ENCODE measurements at places on chromosomes 1 and 21.
A peak's percentile ranks its signal among the peaks of the same experiment; 100 is the strongest.

GRCh38 chr1:119964673-119965363, 68.5 kb upstream of the ADAM30 start:
- no peak for DNase-seq

DNA sequence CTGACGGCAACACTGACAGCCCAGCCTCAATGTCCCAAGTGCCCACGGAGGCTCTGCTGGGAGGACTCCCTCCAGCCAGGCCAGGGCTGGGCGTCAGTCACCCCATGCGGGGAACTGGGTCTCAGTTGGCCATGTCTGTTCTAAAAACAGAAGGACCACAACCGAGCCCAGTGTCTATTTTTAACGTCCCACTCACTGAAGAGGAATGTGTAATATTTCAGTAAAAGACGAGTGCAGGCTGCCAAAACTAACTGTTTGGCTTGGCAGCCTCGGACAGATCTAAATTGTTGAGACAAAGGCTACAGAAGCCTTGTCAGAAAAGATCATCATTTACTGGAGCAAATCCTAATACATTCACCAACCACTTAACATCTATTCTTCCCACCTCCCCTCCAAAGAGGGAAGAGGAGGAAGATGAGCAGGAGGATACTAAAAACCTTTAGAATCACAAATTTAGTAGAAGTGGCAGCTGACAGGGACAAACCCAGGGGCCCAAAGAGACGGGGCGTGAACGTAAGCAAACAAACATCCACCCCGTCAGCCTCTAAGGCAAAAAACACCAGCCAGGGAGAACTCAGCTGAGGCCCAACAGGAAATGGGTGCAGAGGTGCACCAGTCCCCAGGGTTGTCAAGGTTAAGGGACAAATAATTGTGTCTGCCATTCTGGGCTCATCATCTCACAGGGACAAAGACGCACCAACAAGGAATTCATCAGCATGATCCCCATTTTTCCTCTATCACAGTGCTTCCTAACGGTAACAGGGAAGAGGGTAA, 18.7 kb downstream of the C1orf198 start:
- no peak for DNase-seq

GRCh38 chr1:12436817-12437599, 181.0 kb downstream of the DHRS3 start:
- peak; percentile 28 for DNase-seq

GRCh38 chr1:37033355-37034101, 787 bp downstream of the GRIK3 start:
- DNase-seq, result no peak

- no peak for DNase-seq
Observed at GRCh38 chr1:11132563-11133293, 33.1 kb upstream of the EXOSC10 start.

DNA sequence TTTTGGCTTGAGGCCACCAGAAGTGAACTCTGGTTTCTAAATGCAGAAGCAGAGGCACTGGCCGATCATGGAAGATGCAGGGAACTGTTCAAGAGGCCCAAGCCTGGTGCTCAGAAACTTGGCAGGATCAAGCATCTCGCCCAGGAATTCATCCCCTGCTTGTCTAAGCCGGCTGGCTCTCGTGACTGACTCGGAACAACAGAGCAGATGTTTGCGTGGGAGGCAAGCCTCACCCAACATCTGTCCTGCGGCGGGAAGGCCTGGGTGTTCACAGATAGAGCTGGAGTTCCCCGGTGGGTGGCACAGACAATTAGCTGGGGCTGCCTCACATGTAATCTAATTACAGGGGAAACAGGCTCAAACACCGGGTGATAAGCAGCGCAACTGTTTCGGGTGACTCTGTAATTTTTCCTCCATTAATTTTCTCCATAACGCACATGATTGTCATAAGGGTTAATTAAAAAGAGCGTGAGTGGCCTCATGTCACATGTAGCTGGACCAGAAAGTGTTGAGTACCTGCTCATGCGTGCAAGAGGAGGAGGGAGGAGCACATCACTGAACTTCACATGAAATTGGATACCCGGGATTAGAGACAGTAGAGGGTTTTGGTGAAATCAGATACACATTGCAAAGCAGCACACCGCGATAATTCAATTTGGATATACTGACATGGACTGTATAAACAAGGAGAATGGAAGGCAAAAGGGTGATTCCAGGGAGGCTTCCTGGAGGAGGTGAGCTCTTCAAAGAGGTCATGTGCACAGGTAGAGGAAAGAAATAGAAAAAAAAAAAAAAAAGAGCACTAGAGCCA, 180.0 kb downstream of the ETS2 start:
- DNase-seq, result peak; percentile 97

- DNase-seq, result no peak
Observed at GRCh38 chr1:6955357-6956094, 170.3 kb downstream of the CAMTA1 start.

DNA sequence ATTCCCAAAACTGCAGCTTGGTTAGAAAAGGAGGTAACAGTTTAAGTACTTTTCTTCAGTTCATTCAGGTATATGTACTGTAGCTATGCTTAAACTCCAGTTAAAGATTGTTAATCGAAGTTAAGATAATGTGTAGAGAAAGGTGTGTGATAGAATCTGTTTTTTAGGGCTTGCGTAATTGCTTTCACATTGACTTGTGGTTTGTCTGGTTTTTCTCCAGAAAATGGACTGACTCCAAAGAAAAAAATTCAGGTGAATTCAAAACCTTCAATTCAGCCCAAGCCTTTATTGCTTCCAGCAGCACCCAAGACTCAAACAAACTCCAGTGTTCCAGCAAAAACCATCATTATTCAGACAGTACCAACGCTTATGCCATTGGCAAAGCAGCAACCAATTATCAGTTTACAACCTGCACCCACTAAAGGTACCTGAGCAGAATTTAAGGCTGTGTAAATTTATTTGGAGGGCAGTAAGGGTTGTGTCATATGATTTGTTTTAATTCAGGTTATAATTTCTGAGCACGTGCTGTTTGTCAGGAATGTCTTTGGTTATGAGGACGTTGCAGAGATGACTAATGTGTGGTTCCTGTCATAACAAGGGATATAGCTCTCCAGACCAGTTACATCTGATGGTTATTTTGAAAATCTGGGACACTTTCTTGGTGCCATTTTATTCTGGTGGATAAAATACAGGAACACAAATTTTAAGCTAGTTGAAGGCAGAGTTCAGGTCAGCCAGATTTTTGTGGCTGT, 26.0 kb downstream of the ATF6 start:
- no peak for DNase-seq

GRCh38 chr1:208258277-208258676, 14.1 kb upstream of the PLXNA2 start:
- no peak for DNase-seq

DNA sequence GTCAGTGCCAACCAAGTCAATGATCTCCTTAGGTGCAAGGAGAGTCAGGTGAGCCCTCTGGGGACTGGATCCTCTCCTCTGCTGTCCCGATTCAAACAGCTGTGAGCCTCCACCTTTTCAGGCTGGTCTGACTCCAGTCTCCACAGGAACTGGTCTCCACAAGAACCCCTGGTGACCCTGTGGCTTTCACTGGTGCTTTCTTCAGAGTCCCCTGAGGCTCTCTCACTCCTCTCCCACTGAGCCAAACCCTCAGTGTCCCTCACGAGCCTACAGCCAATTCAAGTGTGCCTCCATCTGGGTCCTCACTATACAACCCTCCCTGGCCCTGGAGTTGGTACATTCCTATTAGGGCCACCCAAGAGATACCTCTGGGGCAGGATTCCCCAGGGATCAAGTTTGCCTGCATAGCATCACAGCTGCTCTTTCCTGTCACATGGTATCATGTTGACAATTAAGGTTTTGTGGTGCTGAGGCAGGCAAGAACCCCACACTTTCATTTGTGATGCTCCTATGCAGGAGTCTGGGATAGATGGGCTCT, 5.2 kb upstream of the NGF start:
- no peak for DNase-seq

- DNase-seq, result no peak
Observed at GRCh38 chr1:158999316-159000069, 10.2 kb upstream of the IFI16 start.

DNA sequence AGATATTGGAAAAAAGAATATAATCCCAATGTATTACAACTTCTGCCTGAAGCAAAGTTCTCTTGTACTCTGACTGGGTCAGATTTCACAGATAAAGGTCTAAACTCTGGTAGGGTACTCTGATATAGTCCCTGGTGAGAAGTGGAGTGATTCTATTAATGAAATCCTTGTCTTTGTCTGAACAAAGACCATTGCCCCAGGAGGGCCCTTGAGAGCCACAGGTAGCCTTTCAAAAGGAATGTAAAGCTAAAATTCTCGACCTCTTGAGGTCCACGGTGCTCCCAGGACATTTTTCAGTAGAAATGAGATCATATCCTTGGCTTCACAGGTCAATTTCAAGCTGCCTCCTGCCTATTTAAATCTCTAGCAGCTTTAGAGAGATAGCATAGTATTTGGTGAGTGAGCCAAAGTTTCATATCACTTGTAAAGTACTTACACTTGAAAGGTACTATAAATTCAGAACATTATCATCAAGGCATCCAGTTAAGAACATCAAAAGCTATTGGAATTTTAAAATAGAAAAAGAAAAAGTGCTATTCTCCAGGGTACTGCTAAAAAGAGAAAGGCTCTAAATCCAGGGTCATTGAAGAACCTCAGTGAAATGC, 10.1 kb downstream of the TNNI3K start:
- DNase-seq, result no peak

DNA sequence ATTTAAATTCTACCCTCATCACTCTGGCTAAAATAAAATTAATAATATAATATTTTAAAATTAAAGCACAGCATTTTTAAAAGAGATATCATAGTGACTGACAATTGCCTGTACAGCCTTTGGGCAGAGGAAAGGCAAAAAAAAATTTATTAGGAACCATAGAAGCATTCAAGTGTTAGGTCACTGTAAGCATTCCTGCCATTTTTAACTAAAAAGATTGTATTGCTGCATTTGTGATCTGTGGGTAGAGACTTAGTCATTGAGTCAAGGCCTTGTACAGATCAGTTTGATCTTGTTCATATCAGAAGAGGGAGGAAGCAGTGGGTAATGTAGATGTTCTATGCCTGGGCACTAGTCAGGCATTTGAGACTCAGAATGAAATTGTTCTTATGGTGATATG, 109.9 kb downstream of the LYPLAL1 start:
- DNase-seq, result no peak

DNA sequence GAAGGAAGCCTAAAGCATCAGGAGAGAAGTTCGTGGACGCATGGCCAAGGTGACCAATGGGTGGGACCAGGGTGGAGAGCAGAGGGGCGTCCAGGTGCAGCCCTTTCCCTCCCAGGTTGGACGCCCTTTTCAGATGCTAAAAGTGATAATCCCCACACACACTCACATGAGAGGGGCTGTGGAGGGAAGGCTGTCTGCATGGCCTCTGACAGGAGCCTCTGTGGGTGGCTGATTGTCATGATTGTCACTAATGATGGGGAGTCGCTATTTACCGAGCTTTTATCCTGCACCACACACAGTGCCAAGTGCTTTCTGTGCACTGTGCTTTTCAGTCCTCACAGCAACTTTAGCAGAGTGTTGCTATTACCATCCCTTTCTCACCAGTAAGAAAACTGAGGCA, 27.1 kb upstream of the C1QA start:
- DNase-seq, result no peak

GRCh38 chr1:84585803-84586202, 11.6 kb upstream of the CTBS start:
- no peak for DNase-seq

- no peak for DNase-seq
Observed at GRCh38 chr1:212212906-212213305, 72.3 kb upstream of the PPP2R5A start.

- no peak for DNase-seq
Observed at GRCh38 chr1:234613128-234613875, 3.3 kb upstream of the IRF2BP2 start.

DNA sequence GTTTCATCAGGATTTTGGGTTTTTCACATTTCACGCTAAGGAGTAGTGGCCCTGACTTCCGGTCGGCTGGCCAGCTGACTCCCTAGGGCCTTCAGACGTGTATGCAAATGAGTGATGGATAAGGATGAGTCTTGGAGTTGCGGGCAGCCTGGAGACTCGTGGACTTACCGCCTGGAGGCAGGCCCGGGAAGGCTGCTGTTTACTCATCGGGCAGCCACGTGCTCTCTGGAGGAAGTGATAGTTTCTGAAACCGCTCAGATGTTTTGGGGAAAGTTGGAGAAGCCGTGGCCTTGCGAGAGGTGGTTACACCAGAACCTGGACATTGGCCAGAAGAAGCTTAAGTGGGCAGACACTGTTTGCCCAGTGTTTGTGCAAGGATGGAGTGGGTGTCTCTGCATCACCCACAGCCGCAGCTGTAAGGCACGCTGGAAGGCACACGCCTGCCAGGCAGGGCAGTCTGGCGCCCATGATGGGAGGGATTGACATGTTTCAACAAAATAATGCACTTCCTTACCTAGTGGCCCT, 23.1 kb upstream of the TNFRSF1B start:
- peak; percentile 86 for DNase-seq

DNA sequence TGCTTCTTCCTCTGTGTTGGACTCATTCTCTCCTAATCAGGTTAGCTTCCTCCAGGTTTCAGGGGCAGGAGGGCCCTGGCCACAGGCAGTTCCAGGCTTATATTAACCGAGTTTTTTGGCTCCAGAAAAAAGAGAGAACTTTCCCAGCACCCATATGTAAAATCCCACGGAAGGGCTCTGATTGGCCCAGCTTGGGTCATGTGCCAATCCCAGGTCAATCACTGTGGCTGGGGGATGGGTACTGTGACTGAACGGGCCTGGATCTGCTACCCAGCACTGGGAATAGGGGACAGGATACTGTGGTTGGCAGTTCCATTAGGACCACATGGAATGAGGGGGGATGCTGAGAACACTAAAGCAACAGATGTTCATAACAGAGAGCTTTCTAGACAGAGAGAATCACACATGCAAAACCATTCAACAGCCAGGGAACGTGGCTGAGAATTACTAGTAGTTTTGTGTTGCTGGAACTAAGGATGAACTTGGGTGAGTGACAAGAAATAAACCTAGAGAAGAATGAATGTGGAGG, 51.1 kb upstream of the NEK2 start:
- no peak for DNase-seq

- no peak for DNase-seq
Observed at GRCh38 chr1:41484402-41485241, at the start of gene EDN2. Gene EDN2, minus strand, starts transcription at chr1:41484683. Its CDS starts 82 bp downstream, at chr1:41484601.

DNA sequence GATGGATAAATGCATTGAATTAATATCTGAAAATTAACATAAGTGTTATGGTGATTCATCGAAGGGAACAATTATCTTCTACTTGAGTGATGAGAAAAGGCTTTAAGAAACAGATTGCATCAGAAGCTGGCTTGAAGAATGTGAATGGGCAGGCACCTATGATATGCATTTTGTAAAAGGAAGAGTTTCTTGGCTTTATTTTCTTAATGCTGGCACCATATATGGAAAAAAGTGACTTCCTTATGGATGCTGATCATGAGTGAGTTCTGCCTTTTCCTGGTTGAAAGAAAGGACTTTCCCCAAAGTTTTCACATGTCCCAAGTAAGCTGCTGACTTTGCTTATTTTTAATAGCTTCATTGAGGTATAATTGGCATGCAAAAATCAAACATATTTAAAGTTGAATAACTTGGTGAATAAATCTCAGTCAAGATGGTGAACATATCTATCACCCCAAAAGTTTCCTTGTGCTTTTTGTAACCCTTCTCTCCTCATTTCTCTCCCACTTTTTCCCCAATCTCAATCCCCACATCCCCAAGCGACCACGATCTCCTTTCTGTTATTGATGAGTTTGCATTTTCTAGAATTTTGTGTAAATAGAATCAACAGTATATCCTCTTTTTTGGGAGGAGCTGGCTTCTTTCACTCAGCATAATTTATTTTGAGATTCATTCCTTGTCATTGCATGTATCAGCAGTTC, 74.2 kb downstream of the SPATA46 start:
- DNase-seq, result no peak
